ENCODE measurements at places on chromosomes 13 and 19.
A peak's percentile ranks its signal among the peaks of the same experiment; 100 is the strongest.

- no peak for DNase-seq
Measured at GRCh38 chr13:35733827-35734226, 257.3 kb upstream of the MAB21L1 start.

GRCh38 chr13:26015271-26016125 lies 36.3 kb downstream of the SHISA2 start:
- DNase-seq: no peak

- no peak for DNase-seq
Measured at GRCh38 chr19:33507021-33507956, 14.3 kb downstream of the PEPD start.

GRCh38 chr13:113901231-113901630 lies 37.4 kb upstream of the GAS6 start:
- DNase-seq: no peak

DNA sequence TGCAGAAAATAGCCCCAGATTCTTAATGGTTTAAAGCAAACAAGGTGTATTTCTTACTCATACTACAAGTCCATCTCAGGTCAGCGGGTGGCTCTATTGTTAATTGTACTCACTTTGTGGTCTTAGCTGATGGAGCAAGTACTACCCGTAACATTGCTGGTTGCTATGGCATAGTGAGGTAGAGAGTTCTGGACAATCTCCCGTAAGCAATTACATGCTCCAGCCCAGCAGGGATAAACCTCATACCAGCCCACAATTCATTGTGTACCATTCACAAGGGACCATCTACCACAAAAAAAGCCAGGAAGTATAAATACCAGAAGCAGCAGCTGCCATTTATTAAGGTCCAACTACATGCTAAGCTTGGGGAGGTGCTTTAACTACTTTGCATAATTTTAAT lies 167.1 kb downstream of the PCDH9 start:
- no peak for DNase-seq

- DNase-seq: peak; percentile 8
Measured at GRCh38 chr13:48542581-48543341, 9.9 kb upstream of the RCBTB2 start.
